ENCODE measurements at places on chromosomes 12 and 14.
A peak's percentile ranks its signal among the peaks of the same experiment; 100 is the strongest.

GRCh38 chr12:109157986-109158385 is 41.6 kb downstream of the ACACB start:
- DNase-seq: no peak

- no peak for DNase-seq
Measured at GRCh38 chr12:51021694-51022093, 4.5 kb downstream of the SLC11A2 start.

- DNase-seq: no peak
Measured at GRCh38 chr12:131116468-131117117, 162.9 kb downstream of the ADGRD1 start.

DNA sequence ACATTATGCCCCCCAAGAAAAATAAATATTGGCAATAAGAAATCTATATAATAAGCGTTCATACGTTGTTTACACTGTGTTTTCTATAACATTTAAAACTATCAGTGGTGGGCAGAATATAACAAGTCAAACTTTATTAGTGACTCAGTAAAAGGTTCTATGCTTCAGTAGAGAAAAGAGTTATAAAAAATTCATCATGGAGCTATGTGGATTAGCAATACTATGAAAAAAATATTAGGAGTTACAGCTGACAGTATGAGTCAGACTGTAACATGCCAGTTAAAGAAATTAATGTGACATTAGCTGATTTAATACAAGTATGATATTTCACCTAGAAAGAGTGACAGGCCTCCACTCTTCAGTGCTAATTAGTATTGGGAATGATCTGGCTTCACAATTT is 125.1 kb upstream of the GARIN6 start:
- DNase-seq: no peak

- DNase-seq: no peak
Measured at GRCh38 chr14:82341261-82341810, 807.7 kb upstream of the SEL1L start.

DNA sequence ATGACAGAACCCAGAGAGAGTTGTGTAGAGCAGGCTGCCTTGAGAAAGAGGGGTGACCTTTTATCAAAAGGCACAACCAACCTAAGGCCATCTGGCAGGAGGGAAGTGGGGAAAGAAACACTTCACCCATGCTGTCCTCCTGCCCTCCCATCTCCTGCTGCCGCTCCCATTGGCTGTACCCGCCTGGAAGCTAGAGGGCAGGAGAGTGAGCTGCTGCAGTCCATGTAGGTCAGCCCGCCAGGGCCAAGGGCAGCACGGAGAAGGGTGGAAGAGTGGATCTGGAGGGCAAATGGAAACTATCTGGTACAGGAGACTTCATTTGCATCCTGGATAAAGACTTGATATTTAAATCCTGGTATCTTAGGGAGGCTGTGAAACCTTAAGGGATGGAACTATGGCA is 11.5 kb upstream of the CABP1 start:
- DNase-seq: no peak

DNA sequence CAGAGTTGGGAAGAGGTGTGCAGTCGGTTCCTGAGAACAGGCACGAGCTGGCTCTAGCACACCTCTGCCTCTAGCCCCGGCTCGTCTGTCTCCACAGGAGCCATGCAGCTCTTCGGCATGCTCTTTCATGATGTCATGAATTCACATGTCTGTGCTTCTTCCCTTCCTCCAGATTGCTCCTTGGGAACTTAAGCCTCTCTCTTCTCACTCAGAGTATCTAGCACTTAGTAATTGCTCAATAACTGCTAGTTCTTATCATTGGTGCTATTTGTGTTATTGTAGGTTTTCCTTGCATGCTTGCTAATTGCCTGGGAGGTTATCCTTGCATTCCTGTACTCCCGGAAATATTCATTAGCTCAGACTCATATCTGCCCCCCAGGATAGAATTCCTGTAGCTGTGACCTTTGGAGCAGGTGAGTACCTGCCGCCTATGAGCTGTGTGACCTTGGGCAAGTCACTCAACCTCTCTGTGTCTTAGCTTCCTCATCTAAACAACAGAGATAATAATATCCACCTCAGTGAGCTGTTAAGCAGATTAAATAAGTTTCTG is 19.5 kb downstream of the FAM181A start:
- DNase-seq: no peak

DNA sequence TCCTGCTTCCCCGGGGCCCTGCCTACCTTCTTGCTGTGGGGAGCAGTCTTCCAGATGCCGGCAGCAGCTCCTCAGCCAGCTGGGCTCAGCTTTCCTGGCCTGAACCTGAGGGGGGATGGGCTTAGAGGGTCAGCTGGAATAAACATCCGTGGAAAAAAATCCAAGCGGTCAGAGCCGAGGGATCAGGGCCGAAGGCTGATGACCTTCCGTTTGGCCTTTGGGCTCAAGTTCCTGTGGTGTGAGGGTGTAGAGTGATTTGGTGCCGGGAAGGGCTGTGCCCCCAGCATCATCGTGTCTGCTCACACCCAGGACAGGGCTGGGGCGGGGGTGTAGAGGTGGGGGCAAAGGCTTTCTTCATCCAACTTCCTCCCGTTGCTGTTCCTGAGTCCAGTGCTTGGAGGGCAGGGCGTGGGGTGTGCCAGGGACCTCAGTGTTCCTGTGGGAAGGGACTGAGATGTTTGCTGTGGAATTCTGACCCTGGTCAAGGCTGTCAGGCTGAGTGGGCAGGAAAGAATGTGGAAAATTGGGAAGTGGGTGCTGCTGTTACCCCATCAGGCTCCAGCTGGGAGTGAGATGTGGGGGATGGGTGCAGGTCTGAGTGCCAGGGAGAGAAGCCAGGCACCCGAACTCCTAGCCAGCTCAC is 2.6 kb downstream of the SMIM41 start:
- no peak for DNase-seq

DNA sequence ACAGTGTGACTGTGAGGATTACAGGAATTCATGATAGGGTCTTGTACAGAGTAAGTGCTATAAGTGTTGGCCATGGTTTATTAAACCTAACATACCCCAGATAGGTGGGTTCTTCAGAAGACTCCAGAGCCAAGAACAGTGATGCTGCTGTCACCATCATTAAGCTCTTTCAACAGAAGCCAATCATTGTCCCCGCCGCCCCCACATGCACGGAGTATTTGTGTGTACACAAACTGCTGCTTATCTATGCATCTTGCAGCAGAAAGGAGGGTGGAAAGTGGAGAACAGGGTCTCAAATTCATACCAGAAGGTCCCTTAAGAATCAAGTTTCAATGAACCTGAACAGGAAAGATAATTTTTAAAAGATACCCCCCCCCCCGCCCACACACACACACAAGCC is 51.2 kb downstream of the TMCC3 start:
- DNase-seq: no peak

GRCh38 chr14:23430723-23431085 is 4.8 kb downstream of the MYH7 start:
- no peak for DNase-seq

DNA sequence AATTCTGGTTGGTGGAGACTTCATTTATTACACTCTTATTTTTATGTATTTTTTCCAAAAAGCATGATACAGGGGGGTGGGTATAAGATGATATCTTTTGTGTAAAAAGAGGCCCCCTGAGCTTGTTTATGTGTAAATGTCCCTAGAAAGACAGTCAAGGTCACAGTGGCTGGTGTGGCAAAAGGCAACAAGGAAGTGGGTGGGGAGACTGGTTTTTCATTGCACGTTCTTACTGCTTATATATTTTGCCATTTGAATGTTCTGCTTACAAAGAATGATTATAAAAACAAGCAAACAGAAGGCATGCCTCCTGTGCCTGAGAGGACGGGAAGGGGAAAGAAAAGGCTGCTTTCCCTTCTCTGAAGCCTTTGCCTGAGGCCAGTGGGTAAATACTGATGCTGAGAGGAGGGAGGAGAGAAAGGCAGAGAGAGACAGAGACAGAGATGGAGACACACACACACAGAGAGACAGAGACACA is 24.1 kb upstream of the ADIPOR2 start:
- DNase-seq: peak; percentile 32

DNA sequence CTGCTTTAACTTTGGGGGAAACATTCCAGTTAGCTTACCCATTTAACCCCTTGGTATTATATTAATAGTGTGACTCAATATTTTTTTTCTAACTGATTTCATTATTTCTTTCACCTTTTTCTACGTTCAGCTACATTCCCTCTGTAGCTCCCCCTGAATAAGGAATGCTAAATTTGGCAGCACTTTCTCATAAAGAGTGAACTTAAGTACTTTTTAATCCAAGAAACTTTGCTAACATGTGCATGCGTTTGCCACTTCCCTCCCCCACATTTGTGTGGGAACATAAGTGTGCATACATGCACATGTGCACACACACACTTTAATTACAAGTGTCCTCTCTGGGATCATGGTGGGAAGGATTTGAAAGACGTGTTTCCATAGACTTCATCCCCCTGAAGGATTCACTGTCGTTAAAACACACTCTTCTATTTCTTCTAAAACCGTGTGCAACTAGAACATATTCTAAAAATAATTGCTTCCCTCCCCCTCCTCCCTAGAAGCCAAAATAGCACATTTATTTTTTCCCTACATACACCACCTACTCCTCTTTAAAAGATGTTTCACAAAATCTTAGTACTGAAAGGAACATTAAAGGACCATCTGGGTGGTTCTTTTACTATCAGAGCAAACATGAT is 142.6 kb downstream of the PPM1H start:
- DNase-seq: no peak

GRCh38 chr12:131458931-131459772 is 251.7 kb upstream of the SFSWAP start:
- DNase-seq: no peak

GRCh38 chr14:53354336-53354735 is 201.2 kb upstream of the DDHD1 start:
- no peak for DNase-seq

DNA sequence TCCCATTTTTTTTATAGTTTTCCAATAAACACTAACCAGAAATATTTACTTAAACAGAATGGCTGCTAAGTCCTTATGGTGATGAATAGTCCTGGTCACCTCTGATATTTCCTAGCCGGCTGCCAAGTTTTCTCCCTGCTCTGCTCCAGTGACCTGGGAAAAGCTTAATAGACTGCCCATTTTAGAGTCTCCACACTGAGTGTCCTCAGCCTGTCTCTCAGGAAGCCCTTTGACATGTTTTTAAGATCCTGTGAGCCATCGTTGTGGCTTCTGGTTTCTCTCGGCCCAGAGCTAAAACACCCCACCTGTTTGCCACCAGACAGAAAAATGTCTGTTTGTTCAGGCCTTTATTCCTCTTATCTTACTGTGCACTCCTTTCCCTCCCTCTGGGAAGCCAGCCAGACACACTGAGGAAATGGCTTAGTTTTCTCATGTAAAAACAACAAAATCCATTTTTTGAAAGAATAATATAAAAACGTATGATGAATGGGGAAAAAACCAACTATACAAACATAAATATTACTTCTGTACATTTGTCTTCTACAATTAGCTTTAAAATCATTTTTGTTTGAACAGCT is 25.4 kb upstream of the ALDH2 start:
- no peak for DNase-seq

DNA sequence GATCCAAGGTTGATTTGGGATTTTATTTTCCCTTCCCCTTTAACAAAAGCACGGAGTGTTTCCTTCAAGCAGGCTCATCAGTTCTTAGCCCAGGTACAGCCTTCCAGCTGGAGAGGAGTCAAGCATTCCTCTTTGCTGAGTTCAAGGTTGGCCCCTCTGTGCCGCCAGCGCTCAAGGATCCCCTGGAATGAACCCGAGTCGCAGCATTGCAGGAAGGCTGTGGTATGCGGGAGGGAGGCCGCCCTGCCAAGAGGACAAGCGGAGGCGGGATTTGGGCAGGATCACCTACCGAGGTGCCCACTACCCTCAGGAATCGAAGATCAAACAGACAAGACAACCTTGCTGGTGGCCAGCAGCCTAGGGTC is 53.9 kb upstream of the NCOR2 start:
- DNase-seq: no peak

- no peak for DNase-seq
Measured at GRCh38 chr12:67764055-67764454, 115.5 kb downstream of the DYRK2 start.

DNA sequence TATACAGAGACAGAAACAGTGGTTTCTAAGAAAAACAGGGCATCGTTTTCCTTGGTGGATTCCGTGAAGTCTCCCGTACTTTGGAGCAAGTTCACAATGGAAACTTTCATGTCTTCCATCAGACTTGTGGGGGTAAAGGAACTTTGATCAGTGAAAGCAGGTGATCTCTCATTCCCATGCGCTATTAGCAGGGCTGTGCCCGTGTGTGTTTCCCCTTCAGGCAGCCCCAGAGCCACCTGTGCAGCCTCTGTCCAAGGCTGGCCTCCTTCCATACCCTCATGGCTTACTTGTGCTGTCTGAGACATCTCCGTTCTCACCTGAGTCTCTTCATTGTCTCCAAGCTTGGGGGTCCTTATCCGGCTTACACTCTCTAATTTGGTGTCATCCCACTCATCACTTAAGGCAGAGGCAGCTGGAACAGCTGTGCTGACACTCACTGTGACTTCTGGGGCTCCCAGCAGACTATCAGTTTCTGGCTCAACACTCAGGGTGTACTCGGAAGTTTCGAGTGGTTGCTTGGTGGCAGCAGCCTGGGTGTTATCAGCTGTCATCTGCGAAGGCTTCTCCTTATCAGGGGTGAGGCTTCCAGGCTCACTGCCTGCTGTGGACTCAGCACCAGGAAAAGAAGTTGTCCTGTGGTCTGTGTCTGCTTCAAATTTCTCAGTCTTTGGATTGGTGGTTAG is 13.8 kb downstream of the ARMH4 start:
- DNase-seq: no peak

- DNase-seq: no peak
Measured at GRCh38 chr12:2312175-2312574, 259.4 kb downstream of the CACNA1C start.

DNA sequence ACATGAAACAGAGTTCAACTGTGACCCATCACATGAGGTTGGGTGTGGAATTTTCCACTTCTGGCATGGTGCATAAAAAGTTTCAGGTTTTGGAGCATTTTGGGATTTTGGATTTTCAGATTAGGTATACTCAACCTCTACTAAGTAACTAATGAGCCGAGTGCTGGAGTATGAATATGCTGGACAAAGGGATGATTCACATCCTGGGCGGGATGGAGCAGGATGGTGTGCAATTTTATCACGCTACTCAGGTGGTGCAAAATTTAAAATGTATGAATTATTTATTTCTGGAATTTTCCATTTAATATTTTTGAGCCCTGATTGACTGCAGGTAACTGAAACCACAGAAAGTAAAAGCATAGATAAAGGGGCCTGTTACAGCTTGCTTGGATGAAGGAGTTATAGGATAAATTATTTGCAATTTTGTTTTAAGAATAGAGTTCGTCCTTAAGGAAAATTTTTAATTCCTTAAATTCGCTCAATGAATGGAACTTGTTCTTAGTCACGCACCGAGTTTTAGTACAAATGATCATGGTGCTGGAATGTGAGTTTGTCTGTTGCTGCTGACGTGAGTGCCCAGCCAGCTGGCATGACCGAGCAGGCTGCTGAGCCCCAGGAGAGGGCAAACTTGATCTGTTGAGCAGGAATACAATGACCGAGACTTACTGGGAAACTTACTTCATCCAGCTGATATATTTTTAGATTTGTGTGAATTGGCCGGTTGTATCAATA is 176.3 kb downstream of the ESR2 start:
- no peak for DNase-seq

GRCh38 chr12:82896979-82897378 is 210.3 kb downstream of the TMTC2 start:
- no peak for DNase-seq

Measured in AML-193 (cell line).